ENCODE measurements at places on chromosomes 7 and 10.

DNA sequence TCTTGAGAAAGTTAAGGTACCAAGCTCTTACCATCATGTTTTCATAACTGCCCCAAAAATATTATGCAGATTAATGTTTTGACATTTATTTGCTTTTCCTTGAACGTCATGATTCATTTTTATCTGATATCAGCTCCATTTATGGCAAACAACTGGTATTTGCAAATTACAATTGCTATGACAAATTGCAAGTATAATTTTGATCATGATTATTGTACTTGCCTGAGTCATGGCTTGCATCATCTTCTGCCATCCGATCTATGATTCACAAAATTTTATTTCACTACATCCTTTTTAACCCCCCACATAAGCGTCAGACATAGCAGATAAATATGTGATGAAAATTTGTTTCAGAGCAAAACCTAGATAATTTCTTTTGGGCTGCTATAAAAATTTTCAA lies 155.0 kb downstream of the STK31 start:
- DNase-seq = no peak

GRCh38 chr10:93065675-93066543 lies 5.3 kb downstream of the CYP26C1 start:
- no peak for DNase-seq

DNA sequence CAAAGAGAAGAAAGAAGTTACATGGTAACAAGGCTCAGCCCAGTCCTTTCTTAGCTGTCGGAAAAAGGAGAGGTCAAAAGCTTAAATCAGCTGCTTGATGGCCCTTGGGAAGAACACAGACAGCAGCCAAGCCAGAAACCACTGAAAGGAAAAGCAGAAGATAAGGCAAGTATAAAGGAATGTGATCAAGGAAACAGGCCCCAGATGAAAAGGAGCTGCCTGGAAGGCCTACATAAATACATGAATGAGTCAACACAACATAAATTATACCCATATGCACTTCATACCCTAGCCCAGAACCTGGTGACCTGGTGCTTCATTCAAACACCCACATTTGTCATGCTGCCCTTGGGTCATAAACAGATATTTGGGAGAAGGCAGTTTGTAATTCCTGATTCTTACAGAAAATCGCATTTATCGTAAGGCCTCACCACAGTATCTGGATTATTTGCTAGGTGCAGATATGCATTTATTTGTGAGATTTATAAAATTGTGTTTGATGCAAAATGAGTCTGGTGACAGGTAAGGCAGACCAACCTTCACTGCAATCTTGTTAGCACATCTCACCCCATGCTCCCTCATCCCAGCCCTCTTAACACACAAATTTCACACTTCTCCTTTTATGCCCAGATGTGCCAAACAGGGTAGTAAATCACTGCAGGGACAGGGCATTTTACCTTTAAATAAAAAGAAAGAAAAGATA lies 94.9 kb upstream of the KCNIP2 start:
- no peak for DNase-seq

- DNase-seq = no peak
These were observed 41.8 kb downstream of the FGFR2 start for GRCh38 chr10:121556455-121556854.

GRCh38 chr10:27724287-27724686 lies 21.3 kb downstream of the MKX start:
- no peak for DNase-seq

GRCh38 chr7:120583899-120584586 lies 273.9 kb downstream of the TSPAN12 start:
- DNase-seq = no peak

DNA sequence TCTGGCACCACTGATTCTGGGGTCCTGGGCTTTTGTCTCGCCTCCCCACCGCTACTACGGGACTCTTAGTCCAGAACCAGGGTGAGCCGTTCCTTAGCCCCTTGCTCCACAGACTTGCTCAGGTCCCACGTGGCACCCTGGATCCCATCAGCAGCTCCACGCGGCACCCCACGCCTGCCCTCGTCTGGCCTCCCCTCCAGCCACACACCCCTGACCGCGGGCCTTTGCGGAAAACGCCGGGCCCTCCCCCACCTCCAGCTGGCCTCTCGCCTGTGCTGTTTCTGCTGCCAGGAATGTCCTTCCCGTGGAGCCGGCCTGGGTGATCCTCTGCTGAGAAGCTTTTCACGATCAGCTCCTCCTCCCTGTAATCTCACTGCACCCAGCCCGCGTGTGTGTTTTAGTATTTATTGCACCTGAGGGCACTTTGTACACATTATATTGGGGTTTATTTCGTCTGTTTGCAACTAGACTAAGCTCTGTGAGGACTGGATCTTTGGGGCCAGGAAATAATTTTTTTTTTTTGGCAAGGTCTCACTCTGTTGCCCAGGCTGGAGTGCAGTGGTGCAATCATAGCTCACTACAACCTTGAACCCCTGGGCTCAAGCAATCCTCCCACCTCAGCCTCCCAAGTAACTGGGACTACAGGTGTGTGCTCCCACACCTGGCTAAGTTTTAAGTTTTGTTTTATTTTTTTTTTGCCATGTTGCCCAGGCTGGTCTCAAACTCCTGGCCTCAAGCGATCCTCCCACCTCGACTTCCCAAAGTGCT lies 10.5 kb upstream of the TTYH3 start:
- DNase-seq = no peak

- DNase-seq = no peak
These were observed 2.1 kb upstream of the CASD1 start for GRCh38 chr7:94507462-94507861.

GRCh38 chr7:197413-198335 lies 5.3 kb downstream of the FAM20C start:
- DNase-seq = no peak

- no peak for DNase-seq
These were observed 21.0 kb upstream of the TSPAN33 start for GRCh38 chr7:129123510-129123857.

DNA sequence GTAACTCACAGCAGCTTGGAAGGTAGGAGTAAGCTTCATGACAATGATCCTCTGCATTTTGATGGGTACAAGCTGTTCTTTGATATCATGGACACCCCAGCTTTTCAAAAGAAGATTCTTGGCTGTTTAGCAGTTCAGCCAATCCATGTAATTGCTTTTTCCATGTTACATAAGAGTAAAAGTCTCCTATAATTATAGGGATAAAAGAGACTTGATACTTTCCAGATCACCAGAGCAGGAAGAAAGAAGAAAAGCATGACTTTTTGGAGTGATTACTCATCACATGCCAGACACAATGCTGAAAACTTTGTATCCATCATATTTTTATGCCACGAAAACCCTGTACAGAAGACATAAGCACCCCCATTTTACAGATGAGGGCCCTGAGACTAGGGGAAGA lies 1049.7 kb downstream of the NRG3 start:
- no peak for DNase-seq

- no peak for DNase-seq
These were observed 85.0 kb upstream of the FGL2 start for GRCh38 chr7:77284616-77285015.

DNA sequence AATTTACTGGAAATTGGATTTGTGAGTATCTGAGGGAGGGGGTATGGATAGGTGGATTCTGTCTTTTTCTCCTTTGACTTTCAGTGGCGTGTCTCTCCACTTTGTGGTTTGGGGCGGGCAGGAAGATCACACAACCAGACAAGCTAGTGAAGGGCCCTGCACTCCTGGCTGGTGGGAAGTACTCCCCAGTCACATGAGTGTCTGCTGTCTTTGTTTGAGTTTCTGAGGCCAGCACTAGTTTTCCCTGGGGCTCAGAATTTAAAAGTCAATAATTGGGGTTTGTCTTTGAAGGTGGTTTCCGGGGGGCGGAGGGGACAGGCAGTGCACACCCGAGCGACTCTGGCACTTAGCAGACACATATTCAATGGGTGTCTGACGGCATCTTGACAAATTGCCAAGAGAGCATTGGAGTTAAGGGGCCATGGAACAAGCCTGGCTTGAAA lies 120.1 kb downstream of the WDFY4 start:
- no peak for DNase-seq

- no peak for DNase-seq
These were observed 174.8 kb upstream of the AGR3 start for GRCh38 chr7:17056491-17057142.

DNA sequence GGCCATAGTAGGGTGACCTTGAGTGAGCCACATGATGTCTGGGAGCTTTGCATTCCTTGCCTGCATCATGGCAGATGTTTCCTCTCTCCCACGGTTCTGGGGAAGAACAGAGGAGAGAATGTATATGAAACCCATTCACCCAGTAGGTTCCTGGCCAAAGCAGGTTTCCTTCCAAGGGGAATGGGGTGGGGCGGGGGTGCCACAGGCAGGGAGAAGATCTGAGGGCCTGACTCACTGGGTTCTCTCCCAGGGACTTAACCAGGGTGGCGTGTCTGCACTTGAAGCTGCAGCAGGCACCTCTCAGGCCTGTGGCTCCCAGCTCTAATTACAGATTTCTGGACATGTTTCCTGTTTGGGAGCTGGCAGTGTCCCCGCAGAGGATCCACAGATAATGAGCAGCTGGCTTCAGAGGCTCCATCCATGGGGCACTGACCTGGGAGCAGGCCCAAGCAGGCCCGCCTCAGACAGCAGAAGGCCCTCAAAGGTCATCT lies 50.2 kb upstream of the ZMIZ1 start:
- DNase-seq = no peak

DNA sequence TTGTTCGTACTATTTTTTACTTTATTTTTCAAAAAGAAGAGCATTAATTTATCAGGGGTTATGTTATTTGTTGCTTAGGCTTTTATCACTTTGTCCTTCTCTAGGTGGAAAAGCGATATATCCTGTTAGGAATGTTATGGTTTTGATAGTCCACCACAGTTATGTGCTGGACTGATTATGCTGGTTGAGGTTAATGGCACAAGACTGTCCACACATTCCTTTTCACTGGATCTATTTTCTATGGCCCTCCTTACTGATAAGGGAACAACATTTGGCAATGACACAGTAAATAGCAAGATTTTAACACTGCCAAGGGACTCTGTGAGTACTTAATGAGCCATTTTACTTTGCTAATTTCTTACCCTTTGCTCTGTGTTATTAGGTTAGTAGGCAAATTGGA lies 1212.3 kb downstream of the NXPH1 start:
- no peak for DNase-seq

- no peak for DNase-seq
These were observed 37.0 kb downstream of the CPVL start for GRCh38 chr7:29109358-29109757.

- DNase-seq = no peak
These were observed 215.7 kb downstream of the SNX10 start for GRCh38 chr7:26507108-26507987.

DNA sequence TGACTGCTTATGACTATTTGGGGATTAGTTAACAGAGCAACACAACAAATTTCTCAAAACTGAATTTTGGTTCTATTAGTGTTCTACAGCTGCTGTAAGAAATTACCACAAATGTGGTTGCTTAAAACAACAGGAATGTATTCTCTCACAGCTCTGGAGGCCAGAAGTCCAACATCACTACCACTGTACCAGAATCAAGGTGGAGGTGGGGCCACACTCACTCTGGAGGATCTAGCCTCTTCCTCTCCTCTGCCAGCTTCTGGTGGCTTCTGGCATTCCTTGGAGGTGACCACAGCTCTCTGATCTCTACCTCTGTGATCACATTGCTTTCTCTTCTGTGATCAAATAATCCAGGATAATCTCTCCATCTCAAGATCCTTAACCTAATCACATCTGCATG lies 194.7 kb upstream of the BMPER start:
- DNase-seq = no peak

GRCh38 chr7:26376175-26376917 lies 84.7 kb downstream of the SNX10 start:
- DNase-seq = no peak

- no peak for DNase-seq
These were observed 134.1 kb downstream of the FZD1 start for GRCh38 chr7:91398341-91398740.

- DNase-seq = no peak
These were observed 339.3 kb upstream of the POM121L12 start for GRCh38 chr7:52695973-52696595.

DNA sequence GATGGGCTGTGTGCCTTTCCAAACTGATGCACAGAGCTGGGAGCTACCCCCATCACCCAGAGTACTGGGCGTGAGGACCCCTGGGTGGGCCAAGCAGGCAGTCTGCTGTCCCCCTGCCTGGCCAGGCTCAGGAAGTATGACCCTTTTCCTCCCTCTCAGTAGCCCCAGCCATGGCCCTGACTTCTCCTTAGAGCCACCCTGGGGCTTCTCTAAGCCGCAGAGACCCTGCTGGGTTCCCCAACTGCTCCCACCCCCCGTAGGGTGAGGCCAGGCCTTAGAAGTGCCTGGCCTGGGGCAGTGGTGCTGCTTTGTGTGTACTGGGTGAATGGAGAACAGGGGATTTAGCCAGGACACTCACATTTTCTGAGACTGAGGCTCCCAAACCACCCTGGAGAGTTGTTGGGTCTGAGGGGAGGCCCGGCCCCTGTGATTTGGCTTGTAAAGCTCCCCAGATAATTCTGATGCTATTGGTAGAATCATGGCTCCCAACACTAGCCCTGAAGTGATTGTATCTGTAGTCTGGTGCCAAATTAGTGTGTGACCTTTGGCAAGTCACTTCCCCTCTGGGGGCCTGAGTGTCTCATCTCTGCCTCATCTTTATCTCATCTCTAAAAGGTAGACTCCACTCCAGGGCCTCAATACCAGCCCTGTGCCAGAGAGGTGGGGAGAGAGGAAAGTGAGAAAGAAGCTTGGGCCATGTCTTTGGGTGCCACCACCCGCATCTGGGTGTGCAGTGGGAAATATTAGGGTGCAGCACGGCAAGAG lies 99.7 kb upstream of the PPIF start:
- no peak for DNase-seq

- no peak for DNase-seq
These were observed 11.2 kb upstream of the JAKMIP3 start for GRCh38 chr10:132054564-132054963.

DNA sequence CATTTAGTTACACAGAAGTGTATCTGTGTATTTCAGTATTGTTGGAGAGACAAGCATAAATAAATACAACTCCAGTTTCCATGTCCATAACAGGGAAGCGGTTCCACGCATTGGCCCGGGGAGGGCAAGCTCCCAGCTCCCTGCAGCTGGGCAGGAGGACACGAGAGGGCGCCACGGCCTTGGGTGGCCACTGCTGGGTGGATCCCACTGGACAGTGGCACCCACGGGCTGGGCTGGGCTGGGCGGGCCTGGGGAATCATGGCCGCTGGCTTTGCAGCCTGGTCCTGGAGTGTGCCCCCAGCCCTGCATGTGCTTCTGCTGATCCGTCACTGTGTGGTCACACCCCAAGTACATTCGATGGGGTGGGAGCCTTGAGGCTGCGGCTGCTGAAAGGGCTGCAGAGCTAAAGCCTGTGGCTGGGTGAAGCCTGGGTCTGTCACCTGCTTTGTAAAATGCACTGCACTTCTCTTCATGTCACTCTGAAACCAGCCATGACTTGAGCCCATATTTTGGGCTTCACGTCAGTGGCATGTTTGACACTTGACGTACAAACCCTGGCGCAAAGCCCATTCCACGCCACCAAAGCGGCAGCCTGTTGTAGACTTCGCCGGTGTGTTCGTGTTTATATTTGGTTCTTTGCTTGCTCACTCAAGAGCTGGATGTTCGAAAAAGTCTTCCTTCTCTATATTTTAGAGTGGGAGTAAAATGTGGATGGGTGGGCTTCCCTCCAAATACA lies 27.5 kb downstream of the LRRC27 start:
- no peak for DNase-seq

GRCh38 chr7:78379148-78379547 lies 580.6 kb downstream of the PHTF2 start:
- no peak for DNase-seq

Data from iPS DF 6.9 (cell line).